EL (cell line): ENCODE measurements at places on chromosomes 2 and 18.
A peak's percentile ranks its signal among the peaks of the same experiment; 100 is the strongest.

DNA sequence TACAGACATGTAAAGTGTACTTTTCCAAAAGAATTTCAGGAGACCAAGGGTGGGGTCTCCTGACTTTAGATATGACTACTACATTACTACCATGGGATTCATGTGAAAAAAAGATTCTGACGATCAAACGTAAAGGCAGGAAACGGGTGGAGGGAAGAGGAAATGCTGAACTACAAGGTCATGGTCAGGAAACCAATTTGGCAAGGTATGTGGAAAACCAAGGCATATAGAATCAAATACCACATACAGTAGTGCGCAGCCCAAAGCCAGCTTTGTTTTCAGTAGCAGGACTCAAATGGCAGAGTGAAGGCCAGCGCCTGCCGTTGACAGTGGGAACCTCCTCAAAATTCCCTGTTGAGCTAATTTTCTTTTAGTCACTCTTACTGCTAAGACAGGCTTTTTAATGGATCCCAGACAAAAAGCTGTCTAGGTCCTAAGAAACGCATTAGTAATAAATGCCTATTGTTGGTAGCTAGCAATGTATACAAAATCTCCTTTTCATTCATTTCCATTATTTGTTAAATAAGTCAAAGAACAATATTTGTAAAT lies 57.6 kb upstream of the SERTAD2 start:
- no peak for DNase-seq

GRCh38 chr2:169765523-169765922 lies 31.9 kb downstream of the KLHL23 start:
- peak; percentile 17 for DNase-seq

GRCh38 chr18:48791636-48792105 lies 159.1 kb downstream of the SMAD7 start:
- DNase-seq = no peak

DNA sequence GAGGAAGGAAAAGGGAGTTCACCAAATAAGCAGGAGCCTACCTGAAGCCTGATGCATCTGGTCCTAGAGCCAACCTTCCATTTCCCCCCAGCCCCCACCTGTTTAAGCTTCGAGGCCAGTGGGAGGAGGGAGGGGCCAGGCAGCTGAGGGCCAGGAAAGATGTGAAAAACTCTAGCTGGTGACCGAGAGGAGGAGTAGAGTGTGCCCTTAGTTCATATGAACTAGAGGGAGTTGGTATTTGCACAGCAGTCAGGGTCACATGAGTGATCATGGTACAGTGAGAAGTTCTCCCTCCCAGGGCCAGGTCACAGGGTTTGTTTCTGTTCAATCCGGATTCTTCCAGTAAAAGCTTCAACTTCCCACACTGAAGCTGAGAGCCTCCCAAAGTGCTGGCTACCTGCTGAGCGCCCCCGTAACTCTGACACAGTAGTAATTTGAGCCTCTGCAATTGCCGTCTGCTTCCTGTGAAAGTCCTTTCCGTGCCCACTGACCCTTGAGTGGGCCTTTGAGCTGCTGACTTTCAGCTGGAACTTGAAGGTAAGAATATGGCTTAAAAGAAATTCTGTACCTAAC lies at the start of gene SULT1C2:
SULT1C2 (plus strand) TSS at position 362 of the 573 bp plus-strand sequence. CDS start 4,773 bp downstream, outside the sequence.
- DNase-seq = peak; percentile 4

DNA sequence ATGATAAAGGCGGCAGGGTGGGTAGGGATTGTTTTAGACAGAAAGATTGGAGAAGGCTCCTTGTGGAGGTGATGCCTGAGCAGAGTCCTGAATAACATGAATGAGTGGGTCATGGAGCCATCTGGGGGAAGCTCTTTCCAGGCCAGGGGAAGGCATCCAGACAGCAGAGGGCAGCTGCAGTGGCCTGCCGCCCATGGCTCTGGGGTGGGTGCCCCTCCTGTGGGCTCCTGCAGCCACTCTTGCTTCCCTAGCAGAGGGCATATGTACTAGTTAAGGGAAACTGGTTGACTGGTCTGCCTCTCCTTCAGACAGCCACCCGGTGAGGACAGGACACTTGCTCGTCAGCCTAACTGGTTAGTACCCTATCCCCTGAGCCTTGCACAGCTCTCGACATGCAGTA lies 46.5 kb upstream of the SLC1A4 start:
- DNase-seq = peak; percentile 17

DNA sequence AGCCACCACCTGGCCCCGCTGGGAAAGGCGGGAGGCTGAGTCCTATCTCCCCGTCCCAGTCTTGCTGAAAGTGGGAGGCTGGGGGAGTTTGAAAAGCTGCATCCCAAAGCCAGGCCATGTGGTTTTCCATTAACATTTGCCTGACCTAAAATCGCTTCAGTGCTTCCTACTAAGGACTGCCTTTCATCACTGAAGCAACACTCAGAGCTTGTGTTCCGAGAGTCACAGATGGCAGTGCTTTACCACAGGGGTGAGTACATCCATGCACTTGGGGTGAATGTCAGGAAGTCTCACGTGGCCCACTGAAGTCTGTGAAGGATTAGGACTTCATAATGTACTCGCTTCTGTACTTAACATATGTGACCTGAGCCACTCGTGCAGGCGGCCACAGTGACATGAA lies 43.3 kb downstream of the PXDN start:
- DNase-seq = no peak

GRCh38 chr2:50850290-50850969 lies 181.5 kb downstream of the NRXN1 start:
- DNase-seq = no peak

DNA sequence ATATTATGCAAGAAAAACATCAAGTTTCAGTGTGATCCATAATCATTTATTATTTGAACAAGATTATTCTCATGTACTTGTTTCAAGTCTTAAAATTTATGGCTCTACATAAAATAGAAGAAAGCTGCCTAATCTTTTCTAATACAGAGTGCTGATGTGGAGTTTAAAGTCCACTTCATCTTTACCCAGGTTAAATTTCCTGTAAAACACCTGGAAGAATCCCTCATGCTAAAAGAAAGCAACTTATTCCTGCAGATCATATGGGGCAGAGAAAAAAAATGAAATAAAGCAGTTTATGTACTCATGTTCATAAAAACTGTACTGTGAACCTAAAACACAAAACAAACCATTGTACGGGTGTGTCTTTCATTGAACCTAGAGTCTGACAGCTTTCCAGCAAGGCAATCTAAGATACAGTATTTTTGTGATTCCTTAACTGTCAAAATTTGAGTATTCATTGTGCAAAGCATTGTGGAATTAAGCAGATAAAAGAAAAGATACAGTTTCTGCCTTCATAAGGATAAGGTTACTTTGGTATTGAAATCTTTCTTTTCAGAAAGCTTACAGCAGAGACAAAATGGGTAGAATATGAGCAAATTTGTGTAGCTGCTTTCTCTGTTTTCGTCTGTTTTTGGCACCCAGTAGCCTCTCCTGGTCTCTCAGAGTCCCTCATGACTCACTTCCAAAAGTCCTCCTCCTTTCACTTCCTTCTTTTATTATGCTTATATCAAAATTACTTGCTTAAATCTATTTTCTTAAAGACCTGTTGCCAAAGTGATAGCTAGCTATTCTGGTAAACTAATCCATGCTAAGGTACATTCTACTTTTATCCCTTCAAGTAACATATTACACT lies 26.9 kb upstream of the GLS start:
- no peak for DNase-seq

DNA sequence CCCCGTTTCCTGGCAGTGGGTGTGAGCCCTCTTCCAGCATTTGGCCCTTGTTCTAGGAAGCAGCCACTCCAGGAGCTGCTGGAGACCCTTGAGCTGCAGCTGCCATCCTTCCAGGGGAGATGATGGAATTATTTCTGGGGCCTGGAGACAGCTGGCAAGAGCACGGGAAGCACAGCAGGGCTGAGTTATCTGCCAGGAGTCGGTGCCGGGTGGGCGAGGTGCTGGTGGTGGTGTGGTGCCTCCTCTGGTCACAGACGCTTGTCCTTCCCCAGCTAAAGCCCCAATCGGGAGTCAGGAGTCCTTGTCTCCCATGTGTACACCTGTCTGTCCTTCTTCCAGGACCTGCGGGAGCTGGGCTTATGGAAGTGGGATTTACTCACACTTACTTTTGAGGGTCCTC lies 36.0 kb downstream of the DPYSL5 start:
- DNase-seq = no peak

GRCh38 chr18:51802569-51803428 lies 537.2 kb upstream of the DCC start:
- no peak for DNase-seq

DNA sequence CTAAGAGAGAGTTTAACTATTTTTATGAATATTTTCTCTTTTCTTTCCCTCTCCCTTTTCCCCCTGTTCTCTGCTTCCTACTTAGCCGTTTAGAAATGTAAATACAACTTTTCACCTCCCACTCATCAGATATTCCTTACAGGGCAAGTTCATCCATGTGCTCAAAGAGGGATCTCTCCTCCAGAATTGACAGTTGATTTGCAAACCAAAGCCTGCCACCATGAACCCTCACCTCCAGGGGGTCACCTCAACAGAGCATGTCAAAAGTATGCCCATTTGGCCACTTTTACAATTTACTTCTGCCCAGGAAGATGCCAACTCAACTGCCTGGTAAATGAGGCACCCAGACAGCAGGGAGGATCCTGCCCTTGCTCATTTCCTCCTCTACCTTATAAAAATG lies 149.2 kb upstream of the GYPC start:
- no peak for DNase-seq

GRCh38 chr2:27729614-27730013 lies 41.9 kb upstream of the MRPL33 start:
- no peak for DNase-seq
